ENCODE measurements at places on chromosomes 11 and 22.
A peak's percentile ranks its signal among the peaks of the same experiment; 100 is the strongest.

GRCh38 chr11:11230802-11231562 is 122.1 kb downstream of the CSNK2A3 start:
- DNase-seq, result no peak

GRCh38 chr22:20867179-20868024 is 8.6 kb downstream of the SNAP29 start:
- peak; percentile 86 for DNase-seq

GRCh38 chr11:16421826-16422225 is 65.5 kb upstream of the SOX6 start:
- no peak for DNase-seq

DNA sequence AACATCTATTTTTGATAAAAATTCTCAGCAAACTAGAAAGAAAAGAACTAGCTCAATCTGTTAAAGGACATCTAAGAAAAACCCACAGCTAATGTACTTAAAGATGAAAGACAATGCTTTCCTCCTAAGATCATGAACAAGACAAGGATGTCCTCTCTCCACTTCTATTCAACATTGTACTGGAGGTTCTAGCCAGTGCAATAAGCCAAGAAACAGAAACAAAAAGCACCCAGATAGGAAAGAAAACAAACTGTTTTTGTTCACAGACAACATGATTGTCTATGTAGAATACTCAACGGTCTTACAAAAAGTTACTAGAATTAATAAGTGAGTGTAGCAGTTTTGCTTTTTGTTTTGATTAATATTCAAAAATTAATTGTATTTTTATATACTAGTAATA is 7.8 kb downstream of the CD3D start:
- no peak for DNase-seq

DNA sequence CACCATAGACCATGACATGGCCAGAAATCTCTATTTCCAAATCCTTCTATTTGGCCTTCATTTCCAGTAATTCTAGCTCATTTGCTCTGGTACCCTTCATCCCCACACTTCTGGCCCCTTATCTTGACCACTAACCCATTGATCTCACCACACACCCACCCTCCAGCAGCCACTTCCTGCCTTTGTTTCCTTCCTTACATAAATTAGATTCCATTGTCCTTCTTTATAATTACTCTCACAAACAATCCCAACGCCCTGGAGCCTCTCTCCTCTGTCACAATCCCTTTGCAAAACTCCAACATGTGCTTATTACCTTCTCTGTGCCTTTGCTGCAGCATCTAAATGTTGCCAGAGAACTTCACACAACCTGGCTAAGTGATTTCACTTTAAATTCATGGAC is 14.8 kb downstream of the APLNR start:
- no peak for DNase-seq
